ENCODE measurements at places on chromosomes 6 and 20.

DNA sequence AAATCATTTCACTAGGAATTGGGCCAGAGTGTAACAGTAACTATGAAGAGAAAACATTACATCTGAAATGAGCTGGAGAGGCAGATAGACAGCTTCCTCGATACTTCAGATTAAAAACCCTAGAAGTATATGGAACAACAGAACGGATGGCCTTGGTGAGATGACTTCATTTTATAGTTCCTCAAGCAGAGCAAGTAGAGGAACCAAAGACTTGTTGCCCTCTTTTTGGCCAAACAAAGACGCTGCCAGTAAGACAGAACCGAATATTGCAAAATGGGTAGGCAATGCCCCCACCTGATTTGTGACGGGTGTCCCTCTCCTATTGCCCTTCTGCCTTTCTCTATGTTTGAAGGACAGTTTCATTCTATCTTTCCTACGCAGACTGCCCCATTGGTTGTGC, 53.5 kb downstream of the AGPAT4 start:
- no peak for DNase-seq

DNA sequence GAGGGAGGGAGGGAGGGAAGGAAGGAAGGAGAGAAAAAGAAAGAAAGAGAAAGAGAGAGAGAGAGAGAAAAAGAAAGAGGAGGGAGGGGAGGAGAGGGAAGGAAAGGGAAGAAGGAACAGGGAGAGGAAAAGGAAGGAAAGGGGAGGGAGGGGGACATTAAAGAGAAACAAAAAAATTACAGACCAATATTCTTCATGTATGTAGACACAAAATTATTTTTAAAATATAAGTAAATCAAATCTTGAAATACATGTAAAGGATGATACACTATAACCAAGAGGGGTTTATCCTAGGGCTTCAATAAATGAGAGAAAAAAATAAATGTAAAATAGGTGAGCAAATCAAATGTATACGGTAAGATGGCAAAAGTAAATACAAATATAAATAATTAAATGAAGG, 71.2 kb upstream of the TMEM244 start:
- DNase-seq: no peak

- no peak for DNase-seq
These were observed 18.6 kb downstream of the HMGCLL1 start for GRCh38 chr6:55560290-55560885.

DNA sequence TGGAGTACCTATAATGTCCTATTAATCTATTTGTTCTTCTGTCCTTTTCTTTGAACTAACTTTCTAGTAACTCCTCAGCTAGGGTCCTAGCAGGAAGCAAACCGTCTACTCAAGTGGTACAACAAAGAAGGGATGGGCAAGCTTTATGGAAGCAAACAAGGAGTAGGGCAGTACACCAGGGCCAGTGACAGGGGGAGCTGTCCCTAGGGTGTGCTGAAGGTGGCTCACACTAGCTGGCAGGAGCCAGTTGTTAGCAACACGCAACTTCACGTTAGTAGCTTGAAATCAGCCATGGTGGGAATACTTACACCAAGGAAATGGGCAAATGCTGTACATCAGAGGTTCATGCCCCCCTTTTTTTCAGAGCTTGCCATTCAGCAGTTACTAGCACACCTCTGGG, 74.0 kb upstream of the EYA2 start:
- no peak for DNase-seq

- DNase-seq: no peak
These were observed 5.7 kb upstream of the TMEM30A start for GRCh38 chr6:75290136-75290945.

GRCh38 chr6:1321738-1322137, 9.8 kb downstream of the FOXQ1 start:
- no peak for DNase-seq

- no peak for DNase-seq
These were observed 255.0 kb downstream of the DLL1 start for GRCh38 chr6:170035901-170036304.

DNA sequence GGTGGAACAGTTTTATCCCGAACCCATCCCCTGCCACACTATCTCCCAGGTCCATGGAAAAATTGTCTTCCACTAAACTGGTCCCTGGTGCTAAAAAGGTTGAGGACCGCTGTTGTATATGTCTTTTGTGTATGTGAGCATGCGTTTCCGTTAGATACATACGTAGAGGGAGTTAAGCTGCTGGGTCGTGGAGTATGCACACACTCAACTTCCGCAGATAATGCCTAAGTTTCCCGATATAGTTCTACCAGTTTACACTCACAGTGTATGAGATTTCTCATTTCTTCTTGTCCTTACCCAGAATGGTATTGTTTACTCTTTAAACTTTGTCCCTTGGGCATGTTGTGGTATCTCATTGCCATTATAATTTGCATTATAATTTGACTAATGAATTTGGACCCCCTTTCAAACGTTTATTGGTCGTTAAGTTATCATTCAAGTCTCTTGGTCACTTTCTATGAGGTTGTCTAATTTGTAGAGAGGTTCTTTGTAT, 50.5 kb upstream of the SCAF8 start:
- DNase-seq: no peak

DNA sequence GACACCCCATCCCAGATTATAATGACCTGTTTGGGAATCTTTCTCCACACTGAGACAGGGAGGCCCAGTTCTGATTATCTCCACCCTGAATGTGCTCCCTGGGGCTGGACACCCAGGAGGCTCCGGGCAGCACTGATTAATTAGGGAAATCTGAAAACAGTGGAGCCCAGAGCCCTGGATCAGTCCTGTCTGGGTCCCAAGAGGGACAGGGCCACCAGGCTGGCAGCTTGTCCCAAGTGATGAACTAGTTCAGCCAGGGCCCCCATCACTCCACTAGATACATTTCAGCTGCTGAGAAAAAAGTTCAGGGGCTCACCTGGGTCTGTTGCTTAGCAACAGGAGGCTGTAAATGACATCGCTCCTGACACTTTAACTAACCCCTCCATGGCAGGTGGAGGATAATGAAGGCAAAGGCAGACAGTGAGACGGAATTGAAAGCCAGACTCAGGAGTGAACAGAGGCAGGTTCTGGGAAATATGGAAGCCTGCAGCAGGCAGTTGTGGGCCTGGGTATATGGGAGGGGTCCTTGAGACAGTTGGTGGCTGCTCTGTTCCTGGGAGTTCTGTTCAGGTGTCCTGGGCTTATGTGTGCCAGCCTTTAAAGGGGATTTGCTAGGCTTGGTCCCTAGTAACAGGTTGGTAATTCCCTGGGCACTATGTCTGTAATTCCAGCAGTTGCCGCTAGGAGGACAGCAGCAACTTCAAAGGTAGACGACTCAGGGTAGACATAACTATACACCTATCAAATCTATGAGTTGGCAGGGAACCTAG, 78.3 kb upstream of the CTNNBL1 start:
- peak; percentile 7 for DNase-seq

- DNase-seq: no peak
These were observed 100.6 kb upstream of the DUSP22 start for GRCh38 chr6:191487-192312.

DNA sequence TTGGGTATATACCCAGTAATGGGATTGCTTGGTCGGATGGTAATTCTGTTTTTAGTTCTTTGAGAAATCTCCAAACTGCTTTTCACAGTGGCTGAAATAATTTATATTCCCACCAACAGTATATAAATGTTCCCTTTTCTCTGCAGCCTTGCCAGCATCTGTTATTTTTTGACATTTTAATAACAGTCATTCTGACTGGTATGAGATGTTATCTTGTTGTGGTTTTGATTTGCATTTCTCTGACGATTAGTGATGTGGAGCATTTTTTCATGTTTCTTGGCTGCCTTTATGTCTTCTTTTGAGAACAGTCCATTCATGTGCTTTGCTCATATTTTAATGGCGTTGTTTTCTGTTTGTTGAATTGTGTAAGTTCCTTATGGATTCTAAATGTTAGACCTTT, 641.6 kb downstream of the HACE1 start:
- DNase-seq: no peak

DNA sequence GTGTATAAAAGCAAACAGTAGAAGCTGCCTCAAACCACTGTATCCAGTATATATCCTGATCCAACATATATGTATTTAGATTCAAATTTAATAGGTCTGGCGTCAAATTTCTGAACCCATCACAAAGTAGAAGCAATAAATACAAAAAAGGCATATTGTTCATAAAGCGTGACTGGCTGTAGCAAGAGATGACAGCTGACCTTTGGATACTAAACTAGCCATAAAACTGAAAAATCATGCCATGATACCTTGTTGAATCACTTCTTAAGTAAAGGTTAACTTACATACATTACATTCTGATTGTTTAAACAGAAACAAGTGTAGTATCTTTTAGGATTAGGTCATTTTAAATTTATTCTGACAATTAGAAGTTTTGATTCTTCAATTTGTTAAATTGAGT, 372.0 kb upstream of the FLRT3 start:
- no peak for DNase-seq

DNA sequence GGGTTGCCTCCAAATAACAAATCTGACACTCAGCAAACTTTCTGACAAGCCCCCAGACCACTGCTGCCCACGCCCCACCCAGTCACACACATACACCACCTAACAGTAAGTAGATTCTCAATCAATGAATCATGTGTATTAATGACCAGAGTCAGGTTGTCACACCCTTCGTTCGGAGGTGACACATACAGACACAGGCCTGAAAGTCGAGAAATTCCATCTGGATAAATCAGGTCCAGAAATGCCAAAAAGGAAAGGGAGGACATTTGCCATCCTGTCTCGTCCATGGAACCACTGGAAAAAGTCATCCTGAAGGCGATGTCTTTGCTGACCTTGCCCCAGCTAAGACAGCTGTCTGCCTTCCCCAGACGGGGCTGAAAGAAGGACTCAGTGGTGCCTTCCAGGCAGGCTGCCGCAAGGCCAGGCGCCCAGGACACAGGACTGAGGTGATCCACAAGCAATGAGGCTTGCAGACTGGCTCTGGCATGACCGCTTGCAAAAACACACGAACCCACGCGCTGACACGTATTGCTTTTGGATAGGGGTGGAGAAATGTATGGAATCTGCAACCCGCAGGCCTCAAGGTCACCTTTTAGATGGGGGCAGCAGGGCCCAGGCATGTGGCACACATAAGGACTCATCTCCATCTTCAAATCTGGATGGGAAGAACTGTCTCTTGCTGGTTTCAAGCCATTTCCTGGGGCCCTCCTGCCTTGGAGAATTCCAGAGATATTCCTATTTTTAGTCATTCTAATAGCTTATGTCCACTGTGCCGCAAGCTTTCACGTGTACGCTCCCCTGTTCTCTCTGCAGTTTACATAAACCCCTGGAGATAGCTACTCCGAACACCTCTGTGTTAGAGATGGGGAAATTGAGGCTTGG, 9.0 kb downstream of the NFATC2 start:
- peak; percentile 41 for DNase-seq

DNA sequence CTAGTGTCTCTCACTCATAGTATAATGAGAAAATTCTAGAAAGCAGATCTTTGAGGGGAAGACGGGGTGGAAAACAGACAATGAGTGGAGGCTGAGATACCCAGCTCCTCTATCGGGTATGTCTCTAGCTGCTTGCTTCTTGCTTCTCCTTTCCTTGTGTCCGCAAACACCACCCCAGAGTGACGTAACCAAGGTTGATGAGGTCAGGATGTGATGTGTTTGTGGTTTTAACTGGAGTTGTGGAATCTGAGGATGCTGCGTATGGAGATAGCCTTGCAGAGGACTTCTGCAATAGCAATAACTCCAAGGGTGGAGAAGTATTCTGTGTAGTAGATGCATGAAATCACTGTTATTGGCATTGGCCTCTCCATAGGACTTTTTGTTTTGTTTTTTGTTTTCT, 132.7 kb upstream of the IFNGR1 start:
- DNase-seq: no peak

GRCh38 chr6:164086076-164086887, 671.8 kb downstream of the QKI start:
- DNase-seq: no peak

- DNase-seq: no peak
These were observed 165.0 kb downstream of the SMOC2 start for GRCh38 chr6:168605964-168606363.

- DNase-seq: no peak
These were observed 441.5 kb upstream of the CDH4 start for GRCh38 chr20:60810561-60810960.
